Activated gamma-delta T cell (primary cell): ENCODE measurements at places on chromosomes 6 and 20.

GRCh38 chr20:21189761-21190523 lies 64.1 kb downstream of the KIZ start:
- no peak for DNase-seq

GRCh38 chr20:59258221-59258621 lies 42.2 kb upstream of the EDN3 start:
- DNase-seq, result no peak

DNA sequence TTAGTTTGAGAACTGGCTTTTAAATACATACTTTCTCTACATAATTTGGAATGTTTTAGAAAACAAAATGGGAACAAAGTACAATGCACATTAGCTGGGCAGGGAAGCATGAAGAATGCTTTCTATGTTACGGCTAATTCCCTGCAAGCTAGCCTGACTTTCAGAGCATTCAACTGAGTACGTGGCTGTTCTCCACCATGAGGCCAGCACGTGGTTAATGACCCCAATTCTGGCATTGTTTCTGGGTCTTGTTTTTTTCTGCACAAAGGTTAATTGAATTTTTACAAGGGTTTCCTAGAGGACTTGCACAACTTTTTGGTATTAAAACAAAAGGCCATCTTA lies 208.6 kb upstream of the AGPAT4 start:
- no peak for DNase-seq

DNA sequence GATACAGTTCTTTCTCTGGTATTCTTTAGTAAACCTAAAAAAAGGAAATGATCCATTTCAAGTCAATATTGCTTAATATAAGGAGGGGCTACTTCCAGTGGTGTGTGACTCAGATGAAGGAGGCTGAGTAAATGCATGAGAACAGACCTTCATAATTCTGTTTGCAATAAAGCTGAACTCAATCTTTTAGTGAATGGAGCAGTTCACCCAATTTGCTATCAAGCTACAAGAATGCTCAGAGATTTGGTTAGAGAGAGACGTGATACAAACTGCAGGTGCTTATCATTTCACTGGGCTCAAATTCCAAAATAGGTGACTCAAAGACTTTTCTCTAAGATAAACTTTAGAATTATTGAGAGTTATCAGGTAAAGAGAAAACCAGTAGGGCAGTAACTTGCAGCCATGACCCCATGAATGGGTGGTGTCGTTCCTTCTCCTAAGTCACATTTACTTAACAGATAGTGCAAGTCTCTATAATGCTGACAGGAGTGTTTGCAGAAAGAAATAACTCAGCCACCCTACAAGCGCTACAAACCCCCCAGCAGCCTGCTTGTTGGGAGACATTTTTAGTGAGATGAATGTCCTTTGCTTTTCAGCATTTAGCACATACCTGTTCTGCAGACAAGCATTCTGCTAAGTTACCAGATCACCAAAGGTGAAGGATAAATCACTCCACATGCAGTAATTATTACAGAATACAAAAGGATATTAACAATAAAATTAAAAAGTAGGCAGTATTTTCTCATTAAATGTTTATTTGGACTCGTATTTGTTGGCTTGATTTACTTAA lies 16.4 kb upstream of the BLOC1S5 start:
- no peak for DNase-seq

DNA sequence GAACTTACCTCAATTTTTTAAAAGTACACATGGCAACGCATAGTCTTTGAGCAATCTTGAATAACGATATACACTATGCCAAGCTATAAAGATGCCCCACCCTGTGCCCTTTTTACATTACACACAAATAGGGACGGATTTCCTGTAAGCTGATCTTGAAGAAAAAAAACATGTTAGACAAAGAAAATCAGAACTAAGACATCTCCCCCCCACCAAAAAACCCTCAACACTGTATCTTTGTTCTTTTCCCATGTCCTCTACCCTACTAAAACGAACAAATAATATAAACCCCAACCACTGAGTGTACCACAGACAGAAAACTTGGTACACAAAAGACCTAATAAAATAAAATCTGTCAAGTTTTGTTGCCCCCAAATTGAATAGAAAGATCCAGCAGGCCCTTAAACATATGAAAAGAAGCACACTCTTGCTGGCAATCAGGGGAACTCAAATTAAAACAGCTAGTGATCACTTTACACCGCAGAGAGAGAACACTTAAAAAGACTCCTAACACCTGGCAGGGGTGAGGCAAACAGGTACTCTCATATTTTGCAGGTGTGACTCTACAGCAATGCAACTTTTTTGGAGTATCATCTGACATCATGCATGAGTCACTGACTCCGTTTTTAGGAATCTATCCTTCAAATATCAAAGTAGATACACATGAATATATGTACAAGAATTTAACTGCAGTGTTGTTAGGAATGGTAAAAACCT lies 29.6 kb downstream of the BACH2 start:
- DNase-seq, result no peak

GRCh38 chr20:37516811-37517750 lies 4.0 kb upstream of the NNAT start:
- DNase-seq, result no peak

DNA sequence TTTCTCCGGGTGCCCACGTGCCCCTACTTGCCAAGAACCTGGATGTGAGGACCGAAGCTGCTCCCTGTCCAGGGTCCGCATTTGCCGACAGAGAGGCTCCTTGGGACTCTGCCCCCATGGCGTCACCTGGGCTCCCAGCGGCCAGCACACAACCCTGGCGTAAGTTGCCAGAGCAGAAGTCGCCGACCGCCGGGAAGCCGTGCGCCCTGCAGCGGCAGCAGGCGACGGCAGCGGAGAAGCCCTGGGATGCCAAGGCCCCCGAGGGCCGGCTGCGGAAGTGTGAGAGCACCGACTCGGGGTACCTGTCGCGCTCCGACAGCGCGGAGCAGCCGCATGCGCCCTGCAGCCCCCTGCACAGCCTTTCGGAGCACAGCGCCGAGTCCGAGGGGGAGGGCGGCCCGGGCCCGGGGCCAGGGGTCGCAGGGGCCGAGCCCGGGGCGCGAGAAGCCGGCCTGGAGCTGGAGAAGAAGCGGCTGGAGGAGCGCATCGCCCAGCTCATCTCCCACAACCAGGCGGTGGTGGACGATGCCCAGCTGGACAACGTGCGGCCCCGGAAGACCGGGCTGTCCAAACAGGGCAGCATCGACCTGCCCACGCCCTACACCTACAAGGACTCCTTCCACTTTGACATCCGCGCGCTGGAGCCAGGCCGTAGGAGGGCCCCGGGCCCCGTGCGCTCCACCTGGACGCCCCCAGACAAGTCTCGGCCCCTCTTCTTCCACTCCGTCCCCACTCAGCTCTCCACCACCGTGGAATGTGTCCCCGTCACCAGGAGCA lies 28.3 kb downstream of the ZNF831 start:
- no peak for DNase-seq

GRCh38 chr20:8587810-8588209 lies 455.7 kb downstream of the PLCB1 start:
- no peak for DNase-seq

DNA sequence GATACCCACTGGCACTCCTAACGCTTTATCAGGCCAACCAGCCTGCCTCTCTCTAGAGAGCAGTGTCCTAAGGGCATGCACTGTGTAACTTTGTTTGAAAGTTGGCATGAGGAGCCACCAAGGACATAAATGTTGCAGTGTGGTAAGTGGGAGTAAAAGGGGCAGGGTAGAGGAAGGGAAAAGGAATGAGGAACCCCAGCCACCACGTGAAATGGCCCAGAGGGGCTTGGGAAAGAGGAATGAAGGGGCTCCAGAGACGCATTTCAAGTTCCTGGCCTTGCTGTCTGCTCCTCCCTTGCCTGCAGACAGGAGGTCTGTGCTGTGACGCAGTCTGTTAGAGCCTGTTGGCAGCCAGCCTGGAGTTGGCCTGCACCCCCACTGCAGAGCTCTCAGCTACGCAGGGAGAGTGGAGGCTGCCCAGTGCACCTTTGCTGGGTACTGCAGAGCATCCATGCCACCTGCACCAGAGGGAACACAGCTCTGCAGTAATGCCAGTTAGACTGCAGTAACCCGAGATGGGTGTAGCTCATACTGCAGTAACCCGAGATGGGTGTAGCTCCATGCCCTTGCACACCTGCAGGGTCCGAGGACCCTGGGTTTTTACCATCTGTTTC lies 86.8 kb upstream of the SNAP25 start:
- no peak for DNase-seq

GRCh38 chr20:32858701-32859372 lies at the start of gene EFCAB8:
Gene EFCAB8 (plus strand): TSS chr20:32858923. CDS start chr20:32863793, 4,870 bp downstream.
- DNase-seq, result no peak

- no peak for DNase-seq
Measured at GRCh38 chr20:25309395-25310267, 61.7 kb downstream of the PYGB start.

- DNase-seq, result no peak
Measured at GRCh38 chr20:44457016-44457415, 18.7 kb upstream of the TTPAL start.

GRCh38 chr20:50885068-50885467 lies 46.2 kb downstream of the ADNP start:
- DNase-seq, result no peak

GRCh38 chr6:89339565-89339964 lies 13.0 kb downstream of the UBE2J1 start:
- DNase-seq, result no peak

DNA sequence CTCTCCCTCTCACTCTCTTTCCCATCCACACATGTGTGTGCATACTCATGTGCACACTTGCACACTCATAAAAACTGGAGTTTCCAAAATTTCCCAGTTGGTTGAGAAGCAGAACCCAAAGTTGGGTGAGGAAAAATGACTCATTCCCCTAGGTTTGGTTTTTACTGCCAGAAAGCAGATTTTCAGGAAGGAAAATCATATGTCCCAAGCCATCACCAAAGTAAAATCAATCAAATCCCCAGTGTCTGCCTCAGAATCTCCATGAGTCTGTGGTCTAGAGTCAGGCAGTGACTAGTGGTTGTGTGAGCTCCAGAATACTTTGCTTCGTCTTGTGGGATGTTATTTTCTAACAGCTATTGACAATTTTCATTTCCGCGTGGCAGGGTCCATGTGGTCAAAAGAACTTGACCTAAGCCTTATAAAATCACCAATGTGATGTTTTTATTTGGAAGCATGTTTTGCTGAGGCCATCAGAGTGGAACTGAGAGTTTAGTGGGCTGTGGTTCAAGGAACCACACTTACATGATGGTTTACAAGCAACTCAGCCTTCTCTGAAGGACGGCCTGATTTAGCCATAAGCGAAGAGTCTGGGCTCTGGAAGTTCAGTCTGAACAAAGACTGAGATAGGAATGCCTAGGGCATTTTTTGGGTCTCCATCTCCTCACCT lies 81.9 kb upstream of the CCN6 start:
- no peak for DNase-seq

- no peak for DNase-seq
Measured at GRCh38 chr20:49477200-49477599, 5.3 kb downstream of the KCNB1 start.
